ENCODE measurements at places on chromosomes 6 and 20.

GRCh38 chr6:157607317-157608109, 215.5 kb upstream of the SNX9 start:
- peak; percentile 5 for DNase-seq

- DNase-seq, result no peak
These were observed 136.8 kb downstream of the ALDH8A1 start for GRCh38 chr6:134813146-134813545.

- no peak for DNase-seq
These were observed 9.1 kb upstream of the BPIFA2 start for GRCh38 chr20:33158637-33159385.

GRCh38 chr6:138008791-138009190, 98.4 kb downstream of the PERP start:
- DNase-seq, result no peak

- DNase-seq, result no peak
These were observed 7.0 kb upstream of the OR14J1 start for GRCh38 chr6:29294499-29294914.

DNA sequence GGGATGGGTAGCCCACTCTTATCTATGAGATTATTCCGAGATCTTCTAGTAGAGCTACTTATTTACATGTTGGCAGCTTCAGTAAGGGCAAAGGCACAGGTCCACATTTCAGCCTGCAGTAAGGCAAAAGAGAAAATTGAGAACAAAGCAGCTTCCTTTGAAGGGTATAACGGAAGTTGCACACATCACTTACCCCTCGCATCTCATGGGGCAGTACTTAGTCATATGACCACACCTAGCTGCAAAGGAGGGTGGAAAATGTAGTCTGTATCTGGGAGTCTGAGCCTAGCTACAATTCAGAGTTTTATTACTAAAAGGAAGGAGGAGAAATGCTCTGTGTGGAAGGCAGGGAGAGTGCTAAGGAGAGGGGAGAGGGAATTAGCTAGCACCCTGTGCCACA, 29.7 kb downstream of the SPACA1 start:
- no peak for DNase-seq

DNA sequence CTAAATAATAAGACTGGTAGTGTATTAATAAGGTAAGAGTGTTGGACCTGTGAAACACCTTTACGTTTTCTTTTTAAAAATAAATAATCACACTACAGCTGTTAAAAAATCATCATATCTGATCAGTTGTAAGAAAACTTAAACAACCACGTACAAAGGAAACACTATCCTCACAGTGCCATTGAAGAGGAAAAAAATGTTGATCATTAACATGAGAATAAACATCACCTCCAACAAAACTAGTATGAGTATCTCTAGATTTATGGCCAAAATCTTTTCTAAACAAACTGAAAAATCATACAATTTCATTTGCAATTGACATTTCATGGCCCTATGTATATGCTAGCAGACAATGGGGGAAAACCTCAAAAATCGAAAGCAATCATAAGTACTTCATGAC, 590 bp downstream of the EYS start:
- no peak for DNase-seq

GRCh38 chr20:2314759-2315439, 19.1 kb downstream of the TGM3 start:
- no peak for DNase-seq

DNA sequence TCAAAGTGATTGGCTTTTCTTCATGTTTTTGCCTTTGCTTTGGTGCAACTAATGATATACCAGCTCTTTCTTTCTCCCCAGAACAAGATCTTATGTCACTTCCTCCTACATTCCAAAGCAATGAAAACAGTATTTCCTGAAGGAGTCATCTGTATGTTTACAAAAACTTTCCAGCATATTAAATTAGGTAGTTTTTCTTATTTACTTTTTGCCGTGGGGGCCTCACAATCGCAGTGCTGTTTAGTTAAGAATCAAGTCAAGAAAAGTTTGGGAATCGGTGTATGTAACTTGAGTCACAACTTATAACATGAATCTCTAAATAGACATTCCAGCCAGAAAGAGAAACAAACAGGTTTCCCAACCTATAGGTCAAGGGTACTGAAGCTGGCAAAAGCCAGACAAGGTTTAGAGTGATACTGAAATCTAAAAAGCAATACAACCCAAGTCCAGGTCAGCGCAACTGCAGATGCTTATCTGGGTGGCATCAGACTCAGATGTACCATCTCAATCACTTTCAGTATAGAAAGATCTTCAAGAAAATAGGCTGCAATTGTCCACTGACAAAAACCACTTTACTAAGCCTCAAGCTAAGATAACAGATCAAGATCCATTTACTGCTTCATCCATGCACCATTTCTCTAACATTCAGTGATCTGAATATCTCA, 63.6 kb downstream of the IPCEF1 start:
- no peak for DNase-seq

DNA sequence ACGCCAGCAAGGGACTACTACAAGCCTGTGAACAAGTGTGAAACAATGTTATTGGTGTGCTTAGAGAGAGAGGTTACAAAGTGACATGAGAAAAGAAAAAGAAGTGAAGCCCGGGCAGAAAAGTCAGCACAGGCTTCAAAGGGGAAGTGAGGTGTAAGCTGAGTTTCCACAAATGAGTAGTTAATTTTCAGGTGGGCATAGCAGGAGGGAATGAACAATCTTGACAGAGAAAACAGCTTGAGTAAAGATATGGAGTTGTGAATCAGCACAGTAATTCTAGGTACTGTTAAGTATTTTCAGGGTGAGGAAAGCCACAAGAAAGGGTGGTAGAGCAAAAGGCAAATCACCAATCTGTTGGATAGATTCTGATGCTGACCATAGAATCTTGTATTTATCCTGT, 4.3 kb downstream of the KCNQ5 start:
- DNase-seq, result no peak

DNA sequence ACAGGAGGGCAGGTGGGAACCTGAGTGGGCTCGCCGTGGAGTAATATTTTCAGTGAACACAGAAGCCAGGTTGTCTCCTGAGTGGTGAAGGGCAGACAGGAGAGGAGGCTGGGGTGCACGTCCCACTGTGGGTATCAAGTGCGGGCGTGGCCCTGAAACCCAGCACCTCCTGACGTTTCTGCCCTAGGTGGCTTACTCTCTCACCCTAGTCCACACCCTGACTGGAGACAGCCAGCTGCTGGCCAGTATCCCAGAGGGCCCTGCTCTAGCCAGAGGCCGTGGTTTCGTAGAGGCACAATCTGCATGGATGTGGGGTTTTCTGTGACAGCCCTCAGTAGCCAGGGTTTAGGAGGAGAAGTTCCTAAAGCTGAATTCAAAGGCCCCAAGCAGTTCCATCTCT, 86.7 kb downstream of the TRERF1 start:
- peak; percentile 54 for DNase-seq

DNA sequence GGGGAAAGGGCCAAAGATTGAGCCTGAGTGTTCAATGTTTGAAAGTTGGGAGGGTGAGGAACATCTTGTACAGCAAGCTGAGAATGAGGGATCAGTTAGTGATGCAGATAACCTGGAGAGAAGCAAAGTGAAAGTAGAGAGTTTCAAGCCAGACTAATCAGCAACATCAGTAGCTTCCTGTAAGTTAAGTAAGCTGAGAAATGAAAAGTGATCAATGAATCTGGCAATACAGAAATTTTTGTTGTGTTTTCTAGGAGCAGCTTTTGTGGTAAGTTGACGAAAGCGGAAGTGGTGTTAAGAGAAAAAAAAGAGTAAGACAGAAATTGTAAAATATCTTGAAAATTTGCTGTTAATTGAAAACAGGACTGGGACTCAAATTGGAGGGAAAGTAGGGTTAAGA, 855.5 kb upstream of the MAP3K7 start:
- no peak for DNase-seq

GRCh38 chr20:16639027-16639941, 66.0 kb upstream of the KIF16B start:
- DNase-seq, result no peak

GRCh38 chr6:36954262-36954931, at the start of gene PI16:
TSS of gene PI16 (plus strand) at chr6:36954738. CDS start at chr6:36954761, 23 bp downstream.
- peak; percentile 63 for DNase-seq

DNA sequence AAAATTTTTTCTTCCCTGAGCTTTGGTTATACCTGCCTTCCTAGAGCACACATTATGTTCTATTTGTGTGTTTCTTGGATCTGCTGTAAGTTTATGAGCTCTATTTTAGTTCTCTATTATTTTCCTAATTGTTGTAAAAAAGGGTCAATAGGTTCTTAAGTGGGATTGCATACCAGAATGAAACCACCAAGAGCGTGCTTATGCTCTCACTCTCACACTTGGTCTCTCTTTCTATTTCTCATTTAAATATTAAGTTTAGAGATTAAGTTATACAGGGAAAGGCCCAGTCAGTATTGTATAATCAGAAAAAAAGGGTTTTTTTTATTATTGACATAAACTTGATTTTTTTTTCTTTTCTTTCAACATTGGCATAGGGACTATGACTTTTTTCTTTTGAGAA, 96.8 kb downstream of the RIMS1 start:
- DNase-seq, result no peak

GRCh38 chr6:83055366-83055964, 10.2 kb downstream of the UBE3D start:
- DNase-seq, result peak; percentile 74

DNA sequence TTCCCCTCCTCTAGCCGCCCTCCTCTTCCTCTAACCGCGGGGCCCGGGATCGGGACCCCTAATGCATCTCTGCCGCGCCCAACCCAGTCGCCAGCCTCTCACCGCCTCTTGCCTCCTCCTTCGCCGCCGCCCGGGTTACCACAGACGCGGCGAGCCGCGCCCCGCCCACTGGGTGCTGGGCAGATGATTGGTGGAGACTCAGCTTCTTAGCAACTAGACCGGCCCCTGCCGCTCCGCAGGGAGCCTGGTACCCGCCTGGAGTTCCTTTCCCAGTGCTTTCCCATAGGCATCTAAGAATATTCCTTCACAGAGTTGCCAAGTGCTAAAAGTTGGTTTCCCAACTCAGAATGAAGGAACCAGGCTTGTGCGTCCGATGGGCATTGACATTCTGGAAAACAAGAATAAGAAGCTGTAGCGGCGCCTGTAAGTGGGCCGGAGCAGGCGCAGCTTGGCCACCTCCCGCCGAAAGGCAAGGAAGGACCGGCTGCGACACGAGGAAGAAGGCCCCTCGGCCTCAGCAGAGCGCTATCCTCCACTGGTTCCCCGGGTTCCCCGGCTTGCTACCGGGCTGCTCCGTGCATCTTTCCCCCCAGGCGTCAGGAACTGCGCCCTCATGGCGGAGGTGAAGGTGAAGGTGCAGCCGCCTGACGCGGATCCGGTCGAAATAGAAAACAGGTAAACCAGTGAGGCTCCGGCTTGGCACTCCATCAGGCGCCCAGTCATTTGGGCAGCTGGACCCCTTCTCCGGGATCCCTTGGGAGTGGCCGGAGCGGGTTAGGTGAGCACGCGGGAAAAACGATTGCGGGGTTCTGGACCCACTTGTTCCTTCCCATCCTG, at the start of the genes DZANK1 and POLR3F:
Gene DZANK1, minus strand, starts transcription at position 137 of the 837 bp plus-strand sequence. CDS start 1,672 bp downstream, outside the sequence.
Gene POLR3F, plus strand, starts transcription at position 497 of the 837 bp plus-strand sequence. Its CDS starts 117 bp downstream, at position 614.
- DNase-seq, result peak; percentile 98

DNA sequence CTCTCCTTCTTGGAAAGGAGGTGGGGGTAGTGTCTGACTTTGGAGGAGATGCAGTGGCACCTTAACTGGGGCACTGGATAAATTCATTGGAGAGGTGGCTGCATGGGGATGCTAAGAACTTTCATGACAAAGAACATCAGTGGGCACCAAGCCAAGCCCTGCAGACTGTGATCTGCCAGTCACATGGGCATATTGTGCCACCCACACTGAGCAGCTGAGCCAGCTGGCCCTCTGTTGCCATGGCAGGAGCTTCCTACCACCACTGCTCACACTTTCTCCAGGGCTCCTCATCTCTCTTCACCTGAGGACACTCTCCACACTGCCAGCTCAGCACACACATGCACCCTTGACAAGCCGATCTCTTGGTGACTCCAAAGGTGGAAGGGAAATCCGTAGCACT, 715.6 kb downstream of the QKI start:
- no peak for DNase-seq

- no peak for DNase-seq
These were observed 41.0 kb upstream of the RAB23 start for GRCh38 chr6:57262901-57263694.

DNA sequence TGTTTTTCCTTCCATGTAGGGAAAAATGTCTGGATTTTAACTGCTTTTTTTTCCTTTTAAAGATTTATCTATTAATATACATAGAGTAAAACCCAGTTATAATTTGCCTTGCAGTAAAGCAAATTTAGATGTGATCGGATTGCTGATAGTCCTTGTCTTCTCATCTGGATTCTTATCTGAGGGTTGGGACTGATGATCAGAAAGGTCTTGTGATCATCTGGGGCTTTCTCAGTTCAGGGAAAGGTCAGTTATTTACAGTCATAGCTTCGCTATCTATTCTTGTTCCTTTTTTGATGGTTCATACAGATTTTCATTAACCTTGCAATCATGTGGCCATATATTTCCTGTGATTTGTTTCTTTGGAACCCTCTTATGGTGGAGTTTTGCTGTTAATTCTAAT, 63.8 kb upstream of the CLDN20 start:
- no peak for DNase-seq

DNA sequence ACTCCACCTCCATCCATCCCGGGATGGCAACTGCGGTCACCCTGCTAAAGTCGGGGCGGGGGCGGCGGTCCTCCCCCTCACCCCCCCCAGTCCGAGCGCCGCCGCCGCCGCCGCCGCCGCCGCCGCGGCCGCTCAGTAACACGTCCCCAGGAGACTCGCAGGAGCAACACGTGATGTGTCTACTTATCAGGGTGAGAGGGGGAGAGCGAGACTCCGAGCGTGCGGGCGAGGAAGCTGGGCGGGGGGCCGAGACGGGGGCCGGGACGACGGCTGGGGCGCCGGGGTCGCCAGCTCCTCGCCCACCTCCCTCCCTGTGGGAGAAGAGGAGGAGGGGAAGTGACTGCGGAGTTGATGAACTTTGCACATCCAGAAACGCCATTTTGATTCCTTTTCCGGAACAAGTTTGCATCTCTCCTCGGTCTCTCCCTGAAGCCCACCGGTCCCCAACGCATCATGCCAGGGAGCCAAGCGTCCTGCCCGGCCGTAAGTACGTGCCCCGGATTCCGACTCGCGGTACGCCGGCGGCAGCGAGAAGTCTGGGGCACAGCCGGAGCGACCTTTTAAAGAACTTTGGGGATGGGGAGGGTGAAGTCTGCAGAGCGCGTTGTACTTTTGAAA, at the start of gene RREB1:
Gene RREB1, plus strand, starts transcription at position 384 of the 618 bp plus-strand sequence. CDS start 73,951 bp downstream, outside the sequence.
- DNase-seq, result peak; percentile 84

DNA sequence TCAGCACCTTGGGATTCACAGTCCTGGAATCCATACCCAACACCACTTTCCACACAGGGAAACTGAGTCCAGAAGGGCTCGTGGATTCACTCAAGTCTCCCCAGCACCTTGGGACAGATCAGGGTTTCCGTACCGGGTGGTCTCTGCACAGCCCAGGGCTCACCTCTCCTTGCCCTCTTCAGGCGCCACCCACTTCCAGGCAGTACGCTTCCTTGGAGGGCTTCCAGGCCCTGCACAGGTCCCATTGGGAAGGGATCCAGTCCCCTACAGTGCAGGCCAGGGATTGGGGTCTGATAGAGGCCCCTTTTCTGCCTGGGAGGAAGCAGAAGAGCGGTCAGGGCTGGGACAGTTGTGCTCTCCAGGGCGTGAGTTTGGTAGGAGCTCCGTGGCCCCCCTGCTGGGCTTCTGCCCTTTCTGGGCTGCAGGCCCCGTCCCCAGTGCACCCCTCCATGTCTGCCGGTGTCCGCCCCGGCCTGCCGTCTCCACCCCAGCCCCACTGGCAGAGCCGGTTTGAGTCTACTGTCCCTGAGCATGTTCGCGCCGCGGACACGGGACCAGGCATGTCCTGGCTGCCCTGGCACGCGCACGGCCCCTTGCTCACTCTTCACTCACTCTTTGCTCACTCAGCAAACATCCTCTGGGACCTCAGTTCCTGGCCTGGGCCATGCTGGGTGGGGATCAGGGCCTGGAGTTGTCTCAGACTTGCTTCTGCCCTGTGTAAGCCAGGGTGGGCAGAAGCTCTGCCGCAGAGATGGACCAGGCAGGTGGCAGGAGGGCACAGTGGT, 12.6 kb downstream of the SRC start:
- peak; percentile 53 for DNase-seq
